NCI-H2081 (cell line): ENCODE measurements at places on chromosomes 3 and 15.

GRCh38 chr3:25911525-25912295, 121.8 kb downstream of the OXSM start:
- DNase-seq = no peak

DNA sequence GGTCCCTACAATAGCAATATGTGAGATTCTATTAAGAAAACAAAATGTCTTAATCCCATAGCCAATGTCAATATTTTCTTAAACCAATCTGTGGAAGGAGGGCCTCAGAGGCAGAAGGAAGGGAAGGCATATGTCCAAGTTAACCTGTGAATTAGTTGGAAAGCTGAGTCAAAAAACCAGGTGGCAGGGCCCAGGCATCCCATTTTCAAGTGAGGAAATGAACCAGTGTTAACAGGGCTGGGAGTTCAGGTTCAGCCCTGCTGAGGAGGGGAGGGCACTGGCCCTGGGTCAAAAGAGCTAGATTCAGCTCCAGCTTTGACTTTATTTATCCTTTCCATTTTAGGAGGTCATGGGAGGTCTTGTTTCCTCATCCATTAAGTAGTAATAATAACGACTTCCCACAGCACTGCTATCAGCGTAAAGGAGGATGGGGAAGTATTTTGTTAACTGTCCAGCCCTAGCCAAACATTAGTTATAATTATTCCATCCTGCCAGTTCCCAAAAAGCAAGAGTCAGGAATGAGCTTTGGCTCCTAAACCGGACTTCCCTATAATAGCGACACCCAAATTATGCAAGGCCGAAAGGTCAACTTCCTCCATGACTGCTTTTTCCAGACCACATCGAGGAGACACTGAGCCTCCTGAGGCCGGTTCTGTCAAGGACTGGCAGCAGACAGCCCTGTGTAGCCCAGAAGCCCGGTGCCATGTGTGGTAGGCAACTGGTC, 3.2 kb downstream of the MASP1 start:
- DNase-seq = no peak

DNA sequence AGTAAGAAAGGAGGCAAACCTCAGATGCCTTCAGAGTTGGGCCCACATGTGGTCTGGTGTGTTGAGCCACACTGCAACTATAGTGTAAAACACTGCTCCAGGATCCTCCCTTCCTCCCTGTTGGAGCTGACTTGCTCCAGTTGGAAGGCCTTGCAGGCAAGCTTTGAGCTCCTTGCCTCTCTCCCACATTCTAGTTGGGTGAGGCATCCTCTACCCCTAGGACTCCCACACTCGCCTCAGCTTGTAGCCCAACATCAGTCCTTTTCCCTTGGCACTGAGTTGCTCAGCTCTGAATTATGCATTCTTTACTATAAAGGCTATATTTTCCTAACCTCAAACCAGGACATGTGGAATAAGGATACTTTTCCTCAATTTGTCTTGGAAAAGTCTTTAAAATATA, 143.9 kb downstream of the NECTIN3 start:
- DNase-seq = no peak

GRCh38 chr3:62818347-62818746, 56.9 kb downstream of the CADPS start:
- peak; percentile 9 for DNase-seq

DNA sequence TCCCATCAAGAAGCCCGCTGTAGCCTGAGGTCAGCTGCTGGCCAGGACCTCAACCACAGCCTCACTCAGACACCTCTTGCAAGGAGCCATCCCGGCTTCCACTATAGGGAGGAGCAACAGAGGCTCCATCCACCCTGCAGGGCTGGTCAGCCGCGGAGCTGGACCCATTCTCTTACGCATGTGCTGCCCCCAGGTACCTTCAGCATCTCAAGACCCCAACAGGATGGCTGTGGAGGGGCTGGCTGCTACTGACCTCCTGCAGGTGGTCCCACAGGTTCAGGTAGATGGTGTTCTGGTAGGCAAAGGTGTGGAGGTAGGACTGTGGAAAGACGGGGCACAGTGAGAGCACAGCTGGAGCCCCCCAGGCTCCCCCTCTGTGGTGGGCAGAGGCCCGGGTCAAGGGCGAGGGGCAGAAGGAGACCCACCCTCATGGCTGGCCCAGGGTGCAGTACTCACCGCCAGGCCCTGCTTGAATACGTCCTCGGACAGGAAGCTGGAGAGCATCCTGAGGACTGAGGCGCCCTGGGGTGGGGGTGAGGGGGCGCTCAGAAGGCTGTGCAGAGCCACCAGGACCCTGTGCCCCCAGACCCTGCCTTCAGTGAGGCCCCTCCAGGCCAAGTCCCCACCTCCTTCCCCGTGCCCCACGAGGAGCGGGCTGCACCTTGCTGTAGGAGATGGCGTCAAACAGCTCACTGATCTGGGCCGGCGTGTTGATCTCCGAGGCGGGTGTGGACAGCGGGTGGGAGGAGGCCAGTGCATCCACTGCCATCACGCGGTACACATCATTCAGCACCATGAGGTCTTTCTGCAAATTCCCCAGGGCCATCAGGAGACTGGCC, 11.4 kb downstream of the ANPEP start:
- no peak for DNase-seq
